ENCODE measurements at places on chromosomes 7 and 10. TPM values are rescaled to one million over a fixed set of nuclear protein-coding genes. Genes with fewer than 3 reads are reported as not detected.
A peak's percentile ranks its signal among the peaks of the same experiment; 100 is the strongest.

The NIPSNAP2 gene
- total RNA-seq: 52.0 TPM

DNA sequence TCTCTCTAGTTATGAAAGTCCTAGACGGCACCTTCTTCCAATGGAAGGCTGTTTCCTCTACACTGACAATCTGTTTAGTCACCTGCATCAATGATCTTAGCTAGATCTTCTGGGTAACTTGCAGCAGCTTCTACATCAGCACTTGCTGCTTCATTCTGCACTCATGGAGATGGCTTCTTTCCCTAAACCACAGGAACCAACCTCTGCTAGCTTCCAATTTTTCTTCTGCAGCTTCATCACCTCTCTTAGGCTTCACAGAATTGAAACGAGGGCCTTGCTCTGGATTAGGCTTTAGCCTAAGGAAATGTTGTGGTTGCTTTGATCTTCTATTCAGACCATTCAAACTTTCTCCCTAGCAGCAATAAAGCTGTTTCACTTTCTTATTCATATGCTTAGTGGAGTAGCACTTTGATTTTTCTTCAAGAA lies 24.6 kb downstream of the NAMPT start:
- no peaks in the 10 kb centered on the region for H3K27me3 ChIP-seq
- H3K4me1 ChIP-seq: peaks cover 37% of the 10 kb centered on the region
- DNase-seq: peak; percentile 73
- H3K36me3 ChIP-seq: peaks cover 85% of the 10 kb centered on the region

DNA sequence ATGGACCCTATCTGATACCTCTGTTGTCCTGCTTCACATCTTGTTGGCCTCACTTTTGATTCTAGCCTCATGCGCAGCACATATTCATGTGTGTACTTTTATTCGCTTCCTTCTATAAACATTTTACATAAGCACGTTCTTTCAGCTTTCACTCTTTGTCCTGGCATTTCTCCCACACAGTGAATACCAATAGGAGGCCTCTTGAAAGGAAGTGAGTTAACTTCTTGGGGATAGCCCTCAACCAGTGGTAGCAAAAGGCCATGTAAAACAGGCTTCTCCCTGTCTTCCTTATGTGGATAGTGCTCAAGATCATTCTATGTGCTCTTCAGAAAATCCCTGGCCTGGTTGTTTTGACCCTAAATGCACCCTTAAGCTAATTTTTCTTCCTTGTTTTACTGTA lies 633.9 kb upstream of the MBL2 start:
- H3K27me3 ChIP-seq: no peaks in the 10 kb centered on the region
- no peak overlapping the region for H3K4me3 ChIP-seq
- H3K36me3 ChIP-seq: no peaks in the 10 kb centered on the region
- no peak overlapping the region for H3K27ac ChIP-seq
- no peak for DNase-seq

DNA sequence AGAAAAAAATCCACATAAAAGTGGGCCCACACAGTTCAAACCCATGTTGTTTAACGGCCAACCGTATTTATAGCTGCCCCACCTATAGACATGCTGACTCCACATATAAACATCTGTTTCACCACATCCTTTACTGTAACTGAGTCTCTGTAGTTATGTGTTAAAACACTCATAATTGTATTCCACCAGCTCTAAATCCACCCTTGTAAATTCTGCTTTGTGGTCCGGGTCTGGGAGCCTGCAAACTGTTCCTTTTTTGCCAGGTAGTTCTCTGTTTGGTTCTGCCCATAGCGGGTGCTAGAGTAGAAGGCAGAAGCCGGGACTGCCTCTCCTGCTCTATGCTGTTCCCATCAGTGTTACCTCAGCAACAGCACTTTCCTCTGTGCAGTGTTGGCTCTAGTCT lies 20.2 kb upstream of the FHIP2A start:
- no peaks in the 10 kb centered on the region for H3K27me3 ChIP-seq
- peak overlapping the region; percentile 82 for H3K27ac ChIP-seq
- peaks cover 23% of the 10 kb centered on the region for H3K36me3 ChIP-seq
- peak; percentile 83 for DNase-seq
- H3K4me3 ChIP-seq: peak overlapping the region; percentile 74

The FAM53B gene
- 20.9 TPM for total RNA-seq

The HTR7 gene
- not detected for total RNA-seq

- no peaks in the 10 kb centered on the region for H3K36me3 ChIP-seq
- DNase-seq: no peak
- H3K4me1 ChIP-seq: no peaks in the 10 kb centered on the region
- H3K27me3 ChIP-seq: peaks cover 10% of the 10 kb centered on the region
Measured at GRCh38 chr10:71419750-71420149, 23.0 kb downstream of the CDH23 start.

The GCK gene
- total RNA-seq: 1.7 TPM

The GIMAP7 gene
- total RNA-seq: 40.5 TPM

The LIPF gene
- not detected for total RNA-seq

DNA sequence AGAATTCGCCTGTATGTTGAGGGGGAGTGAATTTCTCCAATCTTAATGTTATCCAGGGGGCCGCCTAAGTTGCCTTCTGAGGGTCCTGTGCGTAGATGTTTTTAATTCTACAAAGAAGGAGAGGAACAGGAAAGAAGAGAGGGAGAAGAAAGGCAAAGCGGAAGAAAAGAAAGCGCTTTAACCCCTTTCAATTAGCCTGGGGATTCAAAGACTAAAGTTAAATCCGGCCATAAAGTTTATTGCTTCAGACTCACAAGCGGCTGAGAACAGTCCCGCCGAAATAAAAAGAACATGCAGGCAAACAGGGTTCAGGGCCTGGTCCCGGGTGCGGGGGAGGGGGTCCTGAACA lies 4.5 kb downstream of the HOXA5 start:
- peaks cover 34% of the 10 kb centered on the region for H3K27me3 ChIP-seq
- H3K4me3 ChIP-seq: no peak overlapping the region
- DNase-seq: no peak

DNA sequence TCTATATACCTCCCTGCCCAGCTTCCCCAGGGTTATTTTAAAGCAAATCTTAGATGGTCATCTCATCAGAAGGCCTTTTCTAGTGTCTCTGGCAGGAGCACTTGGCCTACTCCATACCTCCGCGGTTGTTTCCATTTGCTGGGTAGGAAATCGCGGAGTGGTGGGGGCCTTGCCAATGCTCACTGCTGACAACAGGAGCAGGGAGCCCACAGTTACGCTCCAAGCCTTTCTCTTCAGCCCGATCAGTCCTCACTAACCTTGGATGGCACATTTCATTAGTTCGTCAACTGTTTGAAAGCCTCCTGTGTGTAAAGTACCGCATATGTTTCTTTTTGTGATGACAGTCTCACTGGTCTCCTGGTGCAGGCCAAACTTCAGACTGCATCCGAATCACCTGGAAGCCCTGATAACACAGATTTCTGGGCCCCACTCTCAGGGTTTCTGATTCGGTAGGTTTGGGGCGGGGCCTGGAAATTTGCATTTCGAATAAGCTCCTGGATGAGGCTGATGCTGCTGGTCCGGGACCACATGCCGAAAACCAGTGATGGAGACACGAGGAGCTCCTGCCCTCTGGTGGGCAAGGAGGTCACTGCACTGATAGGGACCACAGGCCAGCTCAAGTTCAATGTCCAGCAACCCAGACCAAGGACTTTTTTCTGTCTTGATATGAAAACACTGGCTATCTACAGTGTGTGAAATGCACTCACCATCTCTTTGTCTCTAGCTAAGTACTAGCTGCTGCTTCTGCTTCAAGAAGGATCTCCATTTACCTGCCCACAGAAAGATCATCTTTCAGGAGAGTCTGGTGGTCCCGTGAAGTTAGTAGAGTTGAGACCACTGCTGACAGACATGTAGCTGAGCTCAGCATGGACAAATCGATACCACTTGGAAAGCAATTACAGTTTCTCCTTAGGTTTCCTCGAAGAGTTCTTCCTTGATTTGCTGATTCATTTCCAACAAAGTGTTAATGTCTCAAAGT lies 14.0 kb downstream of the LRGUK start:
- no peaks in the 10 kb centered on the region for H3K36me3 ChIP-seq
- DNase-seq: peak; percentile 80
- H3K4me1 ChIP-seq: peaks cover 2% of the 10 kb centered on the region
- no peak overlapping the region for H3K27ac ChIP-seq
- H3K4me3 ChIP-seq: peak overlapping the region; percentile 23

DNA sequence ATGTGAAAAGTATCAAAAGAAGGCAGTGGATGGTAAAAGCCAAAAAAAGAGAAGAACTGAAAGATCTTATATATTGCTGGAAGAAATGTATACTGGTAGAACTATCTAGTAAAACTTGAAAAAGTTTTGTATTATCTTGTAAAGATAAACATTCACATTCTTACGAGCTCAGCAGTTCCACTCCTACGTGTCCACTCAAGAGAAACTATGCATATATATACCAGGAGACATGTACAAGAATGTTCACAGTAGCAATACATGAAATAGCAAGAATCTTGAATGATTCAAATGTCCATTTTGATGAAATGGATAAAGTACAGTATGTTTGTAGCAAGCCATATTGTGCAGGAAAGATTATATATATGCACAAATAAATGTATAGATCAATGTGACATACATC lies 155.0 kb downstream of the RNF133 start:
- H3K27ac ChIP-seq: no peak overlapping the region
- no peaks in the 10 kb centered on the region for H3K27me3 ChIP-seq
- no peak overlapping the region for H3K4me3 ChIP-seq
- no peak for DNase-seq
- no peaks in the 10 kb centered on the region for H3K36me3 ChIP-seq

DNA sequence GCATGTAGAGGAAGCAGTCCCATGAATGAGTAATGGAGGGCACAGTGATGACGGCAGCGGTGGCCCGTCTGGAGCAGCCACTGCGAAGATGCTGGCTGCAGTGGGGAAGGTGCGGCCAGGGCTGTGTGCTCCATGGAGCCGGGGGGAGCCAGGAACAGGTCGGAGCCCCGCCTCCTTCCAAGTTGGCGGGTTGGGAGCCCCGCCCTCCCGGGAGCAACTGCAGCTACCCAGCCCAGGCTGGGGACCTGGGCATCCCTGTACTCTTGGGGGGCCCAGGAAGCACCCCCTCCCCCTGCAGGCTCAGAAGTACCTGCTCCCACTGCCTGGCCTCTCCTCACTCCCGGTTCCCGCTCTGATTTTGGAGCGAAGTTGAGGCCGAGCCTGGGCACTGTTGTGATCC lies 175.1 kb upstream of the ADCY1 start:
- no peak overlapping the region for H3K27ac ChIP-seq
- H3K27me3 ChIP-seq: no peaks in the 10 kb centered on the region
- no peak overlapping the region for H3K4me3 ChIP-seq

DNA sequence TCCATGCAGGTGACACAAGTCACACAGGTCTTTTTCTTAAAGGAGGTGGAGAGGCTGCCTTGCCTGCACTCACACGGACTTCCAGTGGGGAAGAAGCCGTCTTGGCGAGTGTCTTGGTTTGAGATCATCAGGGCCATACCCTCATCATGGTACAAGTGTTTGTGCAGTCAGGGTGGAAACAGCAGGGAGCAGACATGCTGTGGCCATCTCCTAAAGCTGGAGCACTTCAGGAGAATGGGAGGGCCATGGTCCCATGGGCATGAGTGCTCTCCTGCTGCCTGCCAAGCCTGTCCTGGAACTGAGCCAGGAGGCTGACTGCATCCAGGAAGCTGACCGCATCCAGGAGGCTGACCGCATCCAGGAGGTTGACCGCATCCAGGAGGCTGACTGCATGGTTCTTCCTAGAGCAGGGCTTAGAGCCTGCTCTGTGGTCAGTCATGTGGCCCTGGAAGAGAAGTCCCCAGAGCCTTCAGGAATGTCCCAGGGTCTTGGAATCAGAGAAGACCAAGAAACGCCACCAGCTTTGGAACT lies 98.4 kb downstream of the ADARB2 start:
- H3K27ac ChIP-seq: no peak overlapping the region
- H3K36me3 ChIP-seq: no peaks in the 10 kb centered on the region
- no peak for DNase-seq
- H3K27me3 ChIP-seq: peaks cover 4% of the 10 kb centered on the region

DNA sequence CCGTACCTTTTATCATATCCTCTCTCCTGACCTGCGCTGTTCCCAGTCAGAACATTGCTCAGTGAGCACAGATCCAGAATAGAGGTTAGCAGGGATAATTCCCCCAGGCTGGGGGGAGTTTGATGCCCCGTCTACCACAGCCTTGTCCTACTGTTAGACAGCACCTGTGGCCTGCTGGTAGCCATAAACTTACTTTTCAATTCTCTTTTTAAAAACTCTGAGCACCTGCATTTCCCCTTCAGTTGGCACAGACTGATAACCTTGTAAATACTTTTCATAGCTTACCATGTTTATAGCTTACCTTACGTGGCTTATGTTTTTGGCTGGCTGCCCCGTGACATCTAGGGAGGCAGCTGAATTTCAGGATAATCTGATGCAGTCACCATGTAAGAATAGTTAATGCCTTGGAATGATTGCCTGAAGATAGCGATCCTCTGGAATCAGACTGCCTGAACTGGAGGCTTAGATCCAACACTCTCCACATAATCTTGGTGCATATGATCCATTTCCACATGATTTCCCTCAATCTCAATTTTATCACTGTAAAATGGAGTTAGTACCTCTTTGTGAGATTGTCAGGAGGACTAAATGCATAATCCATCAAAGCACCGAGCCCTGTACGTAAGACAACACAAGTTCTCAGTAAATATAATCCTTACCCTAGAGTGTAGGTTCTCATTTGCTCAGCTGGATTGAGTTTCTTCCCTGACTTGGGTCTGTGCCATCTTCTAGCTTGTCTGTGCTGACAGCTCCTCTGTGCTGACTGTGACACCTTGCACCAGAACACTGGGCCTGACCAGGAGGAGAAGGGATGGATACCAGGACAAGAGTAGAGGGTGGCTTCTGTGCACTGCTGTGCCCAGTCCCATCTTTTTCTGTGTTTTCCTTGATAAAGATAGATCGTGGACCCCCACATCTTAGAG lies 111.7 kb upstream of the GJD4 start:
- H3K27me3 ChIP-seq: no peaks in the 10 kb centered on the region
- H3K36me3 ChIP-seq: no peaks in the 10 kb centered on the region
- no peak overlapping the region for H3K27ac ChIP-seq
- peaks cover 9% of the 10 kb centered on the region for H3K4me1 ChIP-seq

DNA sequence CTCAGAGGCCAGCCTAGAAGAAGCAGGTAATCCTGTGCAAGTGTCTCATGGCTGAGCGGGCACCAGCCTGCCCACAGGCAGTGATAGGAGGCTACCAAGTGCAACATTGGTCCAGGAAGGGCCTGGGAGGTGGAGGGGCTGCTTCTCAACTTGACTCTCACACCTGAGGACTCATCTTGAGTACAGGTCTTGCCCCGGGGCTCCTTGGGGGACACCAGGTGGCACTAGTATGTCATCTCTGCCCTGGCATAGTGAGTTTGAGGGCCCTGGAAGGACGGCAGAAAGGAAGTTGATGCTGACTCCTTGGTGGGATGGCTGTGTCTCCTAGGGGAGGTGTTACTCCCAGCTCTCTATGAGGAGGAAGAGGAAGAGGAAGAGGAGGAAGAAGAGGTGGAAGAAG lies 2.3 kb downstream of the CCDC136 start:
- peaks cover 9% of the 10 kb centered on the region for H3K4me1 ChIP-seq
- H3K4me3 ChIP-seq: no peak overlapping the region
- peak; percentile 71 for DNase-seq
- peaks cover 2% of the 10 kb centered on the region for H3K36me3 ChIP-seq
- H3K27me3 ChIP-seq: peaks cover 19% of the 10 kb centered on the region

GRCh38 chr10:35368485-35369048 lies 32.3 kb downstream of the CCNY start:
- H3K27me3 ChIP-seq: no peaks in the 10 kb centered on the region
- no peak overlapping the region for H3K27ac ChIP-seq
- DNase-seq: no peak
- H3K4me1 ChIP-seq: peaks cover 27% of the 10 kb centered on the region
- no peaks in the 10 kb centered on the region for H3K36me3 ChIP-seq

The HHEX gene
- total RNA-seq: 0.19 TPM
